NCI-H1092 (cell line): ENCODE measurements at places on chromosomes 12 and 14.

DNA sequence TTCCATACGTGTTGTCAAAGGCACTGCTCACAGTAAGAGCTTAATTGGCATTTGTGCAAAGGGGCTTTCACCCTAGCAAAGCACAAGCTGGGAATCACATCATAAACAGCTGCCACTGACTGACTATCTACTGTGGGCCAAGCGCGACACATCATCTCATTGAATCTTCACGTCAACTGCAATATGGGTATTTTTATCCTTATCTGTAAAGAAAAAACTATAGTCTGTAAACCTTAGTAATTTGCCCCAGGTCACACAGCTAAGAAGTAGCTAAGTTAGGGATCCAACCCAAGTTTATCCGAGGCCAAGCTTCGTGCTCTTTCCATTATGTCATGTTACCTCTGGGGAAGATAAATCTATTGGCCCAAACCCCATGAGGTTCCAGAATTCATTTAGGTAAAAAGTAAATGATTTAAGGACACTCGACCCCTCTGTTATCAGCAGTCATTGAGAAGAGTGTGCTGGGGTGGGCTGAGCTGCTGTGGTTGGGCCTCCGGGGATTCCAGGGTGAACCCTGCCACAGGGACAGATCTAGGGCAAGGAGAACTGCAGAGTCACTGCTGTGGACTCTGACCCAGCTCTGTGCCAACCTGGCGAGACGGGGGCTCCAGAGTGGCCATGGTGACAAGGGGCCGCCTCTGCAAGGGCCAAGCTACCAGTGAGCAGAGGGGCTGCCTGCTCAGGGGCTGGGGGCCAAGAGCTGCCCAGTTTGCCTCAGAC is 27.6 kb downstream of the NCKAP5L start:
- DNase-seq, result no peak

GRCh38 chr12:111745211-111745610 is 21.5 kb upstream of the ALDH2 start:
- no peak for DNase-seq

GRCh38 chr12:105368047-105368646 is 37.7 kb downstream of the C12orf75 start:
- DNase-seq, result no peak

DNA sequence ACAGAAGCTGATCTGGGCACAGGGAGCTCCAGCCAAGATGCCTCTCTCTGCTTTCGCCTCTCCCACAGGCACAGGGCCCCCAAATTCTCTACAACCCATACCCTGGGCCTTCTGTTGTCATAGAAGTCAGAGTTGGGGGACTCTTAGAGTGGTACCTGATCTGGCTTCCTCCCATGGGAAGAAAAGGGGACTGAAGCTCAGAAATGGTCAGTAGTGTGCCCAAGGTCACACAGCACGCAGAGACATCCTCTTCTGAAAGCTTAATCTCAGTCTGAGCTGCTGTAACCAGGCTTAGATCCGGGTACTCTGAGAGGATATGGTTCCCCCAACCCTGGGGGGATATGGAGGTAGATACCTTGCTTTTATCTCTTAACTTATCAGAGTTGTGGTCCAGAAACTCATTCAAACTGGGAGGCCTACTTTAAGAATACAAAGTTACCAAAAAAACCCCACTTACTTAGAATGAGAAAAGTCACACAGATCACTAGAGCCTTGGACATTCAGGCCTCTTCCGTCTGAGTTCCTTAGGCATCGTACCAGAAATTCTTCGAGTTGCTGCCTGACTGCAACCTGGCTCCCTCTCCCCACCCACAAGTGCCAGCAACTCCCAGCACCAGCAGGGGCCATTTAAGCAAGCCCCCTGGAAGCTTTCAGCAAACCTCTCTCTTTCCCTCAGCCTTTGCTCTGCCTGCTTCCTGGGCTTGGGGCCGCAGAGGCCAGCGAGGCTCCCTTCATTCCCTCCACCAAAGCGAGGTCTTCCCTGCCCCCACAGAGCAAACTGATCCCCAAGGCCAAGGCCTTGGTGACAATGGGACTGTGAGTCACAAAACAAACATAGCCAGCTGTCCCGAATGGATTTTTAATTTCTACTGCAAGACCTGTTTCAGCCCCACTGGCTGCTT is 13.9 kb downstream of the KRT7 start:
- DNase-seq, result no peak
